ENCODE measurements at places on chromosomes 5 and 9.

DNA sequence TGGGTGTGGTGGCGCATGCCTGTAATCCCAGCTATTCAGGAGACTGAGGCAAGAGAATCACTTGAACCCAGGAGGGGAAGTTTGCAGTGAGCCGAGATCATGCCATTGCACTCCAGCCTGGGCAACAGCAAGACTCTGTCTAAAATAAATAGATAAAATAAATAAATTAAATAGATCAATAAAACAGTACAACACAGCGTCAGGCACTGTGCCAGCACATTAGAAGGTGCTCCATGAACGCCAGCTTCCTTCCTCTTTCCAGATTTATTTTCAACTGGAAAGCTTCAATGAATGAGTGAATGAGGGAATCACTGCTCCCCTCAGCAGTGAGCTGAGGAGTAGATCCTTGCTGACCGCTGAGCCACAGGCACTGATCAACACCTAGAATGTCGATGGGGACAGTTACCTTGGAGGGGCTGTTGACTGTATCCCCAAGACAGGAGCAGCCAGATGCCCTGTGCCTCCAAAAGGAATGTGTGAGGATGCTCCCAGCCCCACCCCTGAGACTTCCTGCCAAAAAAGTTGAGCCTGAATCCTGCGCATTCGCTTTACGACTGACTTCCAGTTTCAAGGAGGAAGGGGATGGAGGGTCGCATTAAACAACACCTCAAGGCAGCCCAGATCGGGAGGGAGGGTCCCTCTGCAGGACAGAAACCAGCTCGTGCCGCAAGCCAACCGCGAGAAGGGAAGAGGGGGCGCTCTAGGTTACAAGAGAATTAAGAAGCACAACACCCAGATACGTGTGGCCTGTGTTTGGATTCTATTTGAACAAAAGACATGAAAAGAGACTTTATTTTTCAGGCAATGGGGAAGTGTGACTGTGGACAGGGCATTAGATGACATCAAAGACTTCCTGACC, 54.0 kb upstream of the CNOT6 start:
- no peak for DNase-seq

- DNase-seq = no peak
Measured at GRCh38 chr9:98016137-98016680, 33.1 kb downstream of the ANP32B start.

GRCh38 chr5:151900891-151901290, 23.8 kb downstream of the GLRA1 start:
- no peak for DNase-seq

DNA sequence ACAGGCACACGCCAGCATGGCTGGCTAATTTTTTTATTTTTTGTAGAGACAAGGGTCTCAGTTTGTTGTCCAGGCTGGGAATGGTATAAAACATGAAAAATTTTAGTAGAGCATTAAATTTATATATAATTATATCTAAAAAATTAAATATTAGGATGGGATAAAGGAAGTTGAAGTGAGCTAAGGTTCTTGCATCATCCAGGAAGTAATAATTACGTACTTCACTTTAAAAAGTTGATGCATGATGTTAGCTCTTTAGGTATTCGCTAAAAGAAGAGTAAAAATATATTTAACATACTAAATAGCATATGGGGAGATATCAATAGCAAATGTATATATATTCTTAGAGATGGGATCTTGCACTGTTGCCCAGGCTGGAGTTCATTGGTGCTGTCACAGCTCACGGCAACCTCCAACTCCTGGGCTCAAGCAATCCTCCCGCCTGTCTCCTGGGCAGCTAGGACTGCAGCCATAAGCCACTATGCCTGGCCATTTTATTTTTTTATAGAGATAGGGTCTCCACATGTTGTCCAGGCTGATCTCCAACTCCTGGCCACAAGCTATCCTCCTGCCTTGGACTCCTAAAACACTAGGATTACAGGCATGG, 12.3 kb downstream of the DCAF10 start:
- DNase-seq = no peak

- no peak for DNase-seq
Measured at GRCh38 chr5:179166171-179166885, 106.2 kb downstream of the ZNF354C start.

GRCh38 chr5:50958852-50959457, 292.5 kb downstream of the PARP8 start:
- peak; percentile 30 for DNase-seq

GRCh38 chr9:6330958-6331634, 2.9 kb downstream of the TPD52L3 start:
- DNase-seq = no peak

DNA sequence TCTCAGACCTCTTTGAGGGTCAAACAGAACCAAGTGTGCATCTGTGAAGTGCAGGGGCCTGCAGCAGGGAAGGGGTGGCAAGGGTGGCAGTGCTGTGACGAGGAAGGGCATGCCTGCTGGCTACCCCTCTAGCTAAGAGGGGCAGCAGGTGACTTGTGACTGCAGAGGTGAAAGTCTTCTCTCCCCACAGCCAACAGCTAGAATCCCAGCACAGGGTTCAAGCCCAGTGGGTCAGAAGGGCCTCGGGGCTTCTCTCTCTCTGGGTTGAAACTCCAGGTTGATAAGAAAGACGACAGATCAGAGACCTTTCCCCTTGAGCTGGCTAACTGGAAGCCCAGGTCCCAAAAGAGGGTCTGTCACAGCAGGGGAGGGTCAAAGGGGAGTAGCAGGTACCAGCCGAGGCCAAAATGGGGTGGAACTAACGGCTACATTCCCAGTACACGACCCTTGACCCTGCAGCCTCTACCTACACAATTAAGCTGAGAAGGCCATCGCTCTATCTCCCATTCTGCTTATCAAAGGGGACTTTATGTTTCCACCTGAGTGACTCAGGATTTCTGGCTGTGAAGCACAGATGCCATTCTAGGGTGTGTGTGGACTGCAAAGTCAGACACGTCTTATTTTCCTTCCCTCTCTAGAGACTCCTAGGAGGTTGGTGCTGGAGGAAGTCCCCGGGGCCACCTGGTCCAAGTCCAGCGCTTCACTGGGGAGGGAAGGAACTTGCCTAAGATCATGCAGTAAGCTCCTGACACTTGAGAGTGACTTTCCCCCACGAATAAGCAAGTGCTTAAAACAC, 14.6 kb downstream of the ANKS6 start:
- DNase-seq = no peak

GRCh38 chr5:141369994-141370848, at the start of gene PCDHGB3:
Gene PCDHGB3 (plus strand): TSS chr5:141370242. CDS start chr5:141370395, 153 bp downstream.
- peak; percentile 42 for DNase-seq

GRCh38 chr5:65823845-65824445, 101.9 kb downstream of the NLN start:
- DNase-seq = no peak

- DNase-seq = no peak
Measured at GRCh38 chr9:20662156-20662555, 21.9 kb upstream of the FOCAD start.

DNA sequence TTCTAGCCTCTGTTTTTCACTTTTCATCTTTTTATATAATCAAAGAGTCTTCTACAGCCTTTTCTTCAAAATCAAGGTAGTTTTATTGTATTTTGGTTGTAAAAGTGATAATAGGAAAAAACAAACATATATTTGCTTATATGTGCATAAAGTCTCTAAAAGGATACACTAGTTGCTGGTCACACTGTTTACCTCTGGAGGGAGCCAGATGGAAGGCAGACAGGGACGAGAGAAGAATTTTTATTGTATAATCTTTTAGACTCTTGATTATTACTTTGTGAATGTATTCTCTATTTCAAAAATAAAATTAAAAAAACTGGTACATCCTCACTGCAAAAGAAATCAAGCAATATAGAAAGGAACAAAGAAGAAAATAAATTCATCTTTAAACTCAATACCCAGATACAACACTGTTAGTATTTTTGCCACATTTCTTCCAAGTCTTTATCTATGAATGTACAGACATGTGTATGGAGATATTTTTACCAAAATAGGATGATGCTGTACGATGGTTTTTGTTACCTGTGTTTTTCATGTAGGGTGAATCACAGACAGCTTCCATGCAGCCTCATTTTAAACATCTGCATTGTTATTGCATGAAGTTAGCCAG, 6.1 kb upstream of the RNF183 start:
- DNase-seq = peak; percentile 36

DNA sequence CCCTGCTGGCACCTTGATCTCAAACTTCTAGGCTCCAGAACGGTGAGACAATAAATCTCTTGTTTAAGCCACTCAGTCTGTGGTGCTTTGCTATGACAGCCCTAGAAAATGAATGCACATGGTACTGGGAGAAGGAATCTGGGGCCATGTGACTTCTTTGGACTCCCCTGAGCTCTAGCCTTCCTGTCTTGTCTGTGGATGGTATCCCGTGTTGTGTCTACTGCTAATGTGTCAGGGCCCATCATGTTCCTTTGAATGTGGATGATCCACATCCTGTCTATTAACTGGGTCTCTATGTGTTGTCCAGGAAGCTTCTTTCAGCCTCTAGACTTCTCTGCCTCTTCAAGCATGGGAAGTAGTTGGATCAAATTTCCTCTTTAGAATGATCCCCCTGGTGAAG, 25.1 kb downstream of the IL7R start:
- DNase-seq = no peak

All from RPMI7951 (cell line).